Hepatocyte (in vitro differentiated cells): ENCODE measurements at places on chromosomes 4 and X. TPM values are rescaled to one million over a fixed set of nuclear protein-coding genes. Genes with fewer than 3 reads are reported as not detected.
A peak's percentile ranks its signal among the peaks of the same experiment; 100 is the strongest.

DNA sequence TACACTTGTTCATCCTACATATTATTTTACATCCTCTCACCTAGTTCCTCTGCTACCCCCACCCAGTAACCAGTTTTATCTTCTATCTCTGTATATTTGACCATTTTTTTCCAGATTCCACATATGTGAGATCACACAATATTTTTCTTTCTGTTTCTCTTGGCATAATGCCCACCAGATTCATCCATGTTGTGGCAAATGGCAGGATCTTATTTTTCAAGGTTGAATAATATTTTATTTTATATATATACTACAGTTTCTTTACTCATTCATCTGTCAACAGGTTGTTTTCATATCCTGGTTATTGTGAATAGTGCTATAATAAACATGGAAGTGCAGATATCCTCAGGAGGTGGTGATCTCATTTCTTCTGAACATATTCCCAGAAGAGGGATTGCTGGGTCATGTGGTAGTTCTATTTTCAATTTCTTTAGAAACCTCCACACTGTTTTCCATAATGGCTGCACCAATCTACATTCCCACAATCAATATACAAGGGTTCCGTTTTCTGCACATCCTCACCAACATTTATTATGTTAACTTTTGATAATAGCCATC, 48.2 kb downstream of the THAP9 start:
- no peak for DNase-seq
- no peaks in the 10 kb centered on the region for H3K4me1 ChIP-seq
- H3K27me3 ChIP-seq, result no peaks in the 10 kb centered on the region
- H3K27ac ChIP-seq, result no peak overlapping the region
- H3K4me3 ChIP-seq, result no peak overlapping the region

DNA sequence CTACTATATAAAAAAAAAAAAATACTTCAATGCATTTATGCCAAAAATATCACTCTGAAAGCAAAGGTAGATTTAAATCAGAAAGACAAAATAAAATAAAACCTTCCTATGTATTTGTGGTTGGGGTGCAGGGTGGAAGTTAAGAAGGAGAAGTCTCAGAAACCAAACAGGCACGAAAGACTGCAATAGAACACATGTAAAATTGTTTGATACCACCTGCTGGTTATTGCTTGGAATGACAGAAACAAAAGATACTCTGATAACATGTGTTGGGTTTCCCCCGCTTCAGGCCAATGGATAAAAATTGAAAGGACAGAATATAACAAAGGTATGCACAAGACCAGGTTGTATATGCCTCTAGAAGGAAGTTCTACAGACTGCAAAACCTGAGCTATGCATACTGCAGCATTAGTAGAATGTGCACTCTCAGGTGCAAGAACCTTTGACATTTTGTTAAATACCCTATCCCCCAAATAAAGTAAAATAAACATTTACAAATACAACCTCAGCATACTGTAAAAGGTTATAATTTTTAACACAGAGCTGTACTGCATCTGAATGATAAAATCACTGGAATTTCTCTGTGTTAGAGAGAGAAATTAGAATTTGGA, 118.8 kb downstream of the GABRA2 start:
- no peaks in the 10 kb centered on the region for H3K4me1 ChIP-seq
- no peak overlapping the region for H3K27ac ChIP-seq
- H3K4me3 ChIP-seq, result no peak overlapping the region

The RHOXF1 gene
- 0.35 TPM in 1 of 2 replicates, not detected in the other for polyA plus RNA-seq

The RBM47 gene
- polyA plus RNA-seq, result 44.9 and 49.8 TPM in 2 replicates

- no peaks in the 10 kb centered on the region for H3K36me3 ChIP-seq
- peak overlapping the region; percentile 85 for H3K4me3 ChIP-seq
- no peaks in the 10 kb centered on the region for H3K27me3 ChIP-seq
- peaks cover 14% of the 10 kb centered on the region for H3K4me1 ChIP-seq
These were observed 19.1 kb upstream of the S100P start for GRCh38 chr4:6674500-6675149.

- H3K4me3 ChIP-seq, result no peak overlapping the region
- no peaks in the 10 kb centered on the region for H3K27me3 ChIP-seq
- H3K4me1 ChIP-seq, result peaks cover 15% of the 10 kb centered on the region
- no peaks in the 10 kb centered on the region for H3K36me3 ChIP-seq
- no peak for DNase-seq
These were observed 32.9 kb upstream of the PDGFC start for GRCh38 chr4:157004279-157005161.

- H3K4me1 ChIP-seq, result peaks cover 5% of the 10 kb centered on the region
- H3K36me3 ChIP-seq, result no peaks in the 10 kb centered on the region
- H3K27ac ChIP-seq, result no peak overlapping the region
- no peaks in the 10 kb centered on the region for H3K27me3 ChIP-seq
- H3K4me3 ChIP-seq, result no peak overlapping the region
- DNase-seq, result no peak
These were observed 5.8 kb downstream of the VMA21 start for GRCh38 chrX:151402719-151403390.

The COMMD8 gene
- polyA plus RNA-seq, result 32.8 and 33.0 TPM in 2 replicates

The NLRP2B gene
- polyA plus RNA-seq, result 0.06 TPM in 1 of 2 replicates, not detected in the other

DNA sequence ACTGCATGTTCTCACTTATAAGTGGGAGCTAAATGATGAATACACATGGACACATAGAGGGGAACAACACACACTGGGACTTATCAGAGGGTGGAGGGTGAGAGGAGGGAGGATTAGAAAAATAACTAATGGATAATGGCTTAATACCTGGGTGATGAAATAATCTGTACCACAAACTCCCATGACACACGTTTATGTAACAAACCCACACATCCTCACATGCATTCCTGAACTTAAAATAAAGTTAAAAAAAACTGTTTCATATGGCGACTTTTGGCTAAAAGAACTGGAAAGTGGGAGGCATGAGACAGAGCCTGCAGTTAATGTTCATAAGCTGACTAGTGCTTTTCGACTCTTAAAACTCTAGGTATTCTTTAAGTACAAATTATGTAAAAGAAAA, 98.9 kb upstream of the NPFFR2 start:
- no peak overlapping the region for H3K4me3 ChIP-seq
- H3K27me3 ChIP-seq, result no peaks in the 10 kb centered on the region
- no peak overlapping the region for H3K27ac ChIP-seq
- no peaks in the 10 kb centered on the region for H3K36me3 ChIP-seq

DNA sequence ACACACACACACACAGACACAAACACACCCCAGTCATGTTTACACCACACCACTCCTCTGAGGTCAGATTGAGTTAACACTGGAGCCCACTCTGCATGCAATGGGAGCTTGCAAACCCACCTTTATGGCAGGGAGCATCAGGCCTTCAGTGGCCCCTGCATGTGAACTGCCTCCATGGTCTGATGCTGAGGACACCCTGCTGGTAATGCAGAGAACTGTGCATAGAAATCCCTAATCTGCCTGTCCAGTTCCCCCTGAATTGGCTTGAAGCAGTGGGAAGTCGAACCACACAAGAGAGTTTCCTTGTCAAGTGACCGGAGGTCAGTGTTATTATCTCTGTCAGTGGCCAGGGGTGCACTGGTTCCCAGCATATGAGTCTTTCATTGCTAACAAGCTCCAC, 59.8 kb downstream of the ANOS1 start:
- H3K27ac ChIP-seq, result no peak overlapping the region
- no peak overlapping the region for H3K4me3 ChIP-seq
- no peak for DNase-seq
- no peaks in the 10 kb centered on the region for H3K4me1 ChIP-seq

The TCP11X2 gene
- polyA plus RNA-seq, result 0.12 and 0.39 TPM in 2 replicates

The SCRG1 gene
- polyA plus RNA-seq, result 5.1 and 6.1 TPM in 2 replicates

- no peaks in the 10 kb centered on the region for H3K27me3 ChIP-seq
- no peak overlapping the region for H3K27ac ChIP-seq
- H3K4me3 ChIP-seq, result no peak overlapping the region
- H3K4me1 ChIP-seq, result no peaks in the 10 kb centered on the region
- H3K36me3 ChIP-seq, result no peaks in the 10 kb centered on the region
- DNase-seq, result no peak
These were observed 1848.5 kb upstream of the TENM3 start for GRCh38 chr4:180394730-180395129.

The TMPRSS11A gene
- polyA plus RNA-seq, result 0.07 TPM in 1 of 2 replicates, not detected in the other

DNA sequence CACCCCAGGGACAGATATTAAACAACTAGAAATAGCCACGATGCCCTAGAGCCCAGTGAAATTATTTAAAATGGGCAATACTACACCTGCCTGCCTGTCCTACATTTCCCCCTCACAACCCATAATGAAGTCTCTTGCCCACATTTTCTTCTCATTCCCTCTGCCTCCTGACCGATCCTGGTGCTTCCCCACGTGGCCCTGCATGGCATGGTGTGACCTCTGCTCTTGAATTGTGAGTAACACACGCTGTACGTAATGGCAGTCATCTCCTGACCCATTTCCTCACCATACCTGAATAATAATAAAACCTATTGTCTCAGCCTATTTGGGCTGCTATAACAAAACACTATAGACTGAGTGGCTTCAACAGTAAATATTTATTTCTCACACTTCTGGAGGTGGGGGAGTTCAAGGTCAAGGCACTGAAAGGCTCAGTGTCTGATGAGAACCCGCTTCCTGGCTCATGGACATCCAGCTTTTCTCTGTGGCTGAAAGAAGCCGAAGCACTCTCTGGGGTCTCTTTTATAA, 77.0 kb upstream of the ENPP6 start:
- no peak for DNase-seq
- no peak overlapping the region for H3K4me3 ChIP-seq
- H3K27me3 ChIP-seq, result no peaks in the 10 kb centered on the region
- H3K4me1 ChIP-seq, result peaks cover 3% of the 10 kb centered on the region
- no peaks in the 10 kb centered on the region for H3K36me3 ChIP-seq
- H3K27ac ChIP-seq, result no peak overlapping the region

The GPR119 gene
- 0.39 and 0.51 TPM in 2 replicates for polyA plus RNA-seq

DNA sequence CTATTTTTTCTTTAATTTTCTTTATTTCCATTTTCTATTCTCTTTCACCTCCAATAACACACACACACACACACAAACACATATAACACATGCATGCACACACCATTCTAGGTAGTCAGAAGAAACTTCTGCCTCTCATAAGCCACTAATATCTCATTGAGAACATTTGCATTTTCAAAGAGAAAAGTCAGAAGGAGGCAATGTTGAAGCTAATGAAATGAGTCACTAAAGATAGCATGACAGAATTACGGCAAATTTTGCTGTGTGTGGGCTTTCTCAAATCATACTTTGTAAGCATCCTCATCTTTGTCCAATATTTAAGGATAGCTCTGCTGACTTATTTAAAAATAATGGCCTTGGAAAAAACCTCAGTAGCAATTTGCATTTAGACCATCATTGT, 291.3 kb downstream of the GUCY2F start:
- H3K27ac ChIP-seq, result no peak overlapping the region
- no peaks in the 10 kb centered on the region for H3K27me3 ChIP-seq
- no peaks in the 10 kb centered on the region for H3K36me3 ChIP-seq

The RTL9 gene
- 0.65 and 1.3 TPM in 2 replicates for polyA plus RNA-seq

The NDNF gene
- 13.6 and 19.5 TPM in 2 replicates for polyA plus RNA-seq

The BGN gene
- polyA plus RNA-seq, result 27.5 and 35.8 TPM in 2 replicates

DNA sequence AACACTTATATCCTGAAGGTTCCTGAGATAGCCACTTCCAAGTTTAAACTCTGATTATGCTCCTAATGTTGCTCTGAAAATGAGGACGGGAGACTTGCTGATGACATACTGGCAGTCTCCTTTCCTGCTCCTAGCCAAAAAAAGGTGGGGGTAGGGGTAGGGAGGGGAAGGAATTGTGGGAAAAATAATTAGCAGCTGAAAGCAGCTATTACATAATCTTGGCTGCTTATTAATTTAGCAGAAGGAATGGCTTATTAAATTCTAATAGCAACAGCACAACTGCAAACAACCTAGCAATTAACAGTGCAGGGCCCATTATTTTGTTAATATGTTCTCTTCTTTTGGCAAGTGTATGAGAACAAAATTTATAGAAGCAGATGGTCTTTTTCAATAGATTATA, 2.0 kb upstream of the AP1S2 start:
- DNase-seq, result no peak
- H3K27ac ChIP-seq, result no peak overlapping the region
- H3K4me1 ChIP-seq, result peaks cover 6% of the 10 kb centered on the region

The MAGEA10 gene
- polyA plus RNA-seq, result not detected in 2 replicates

GRCh38 chr4:2907226-2907625, 56.0 kb downstream of the NOP14 start:
- no peak overlapping the region for H3K27ac ChIP-seq
- no peaks in the 10 kb centered on the region for H3K27me3 ChIP-seq
- DNase-seq, result no peak
- peaks cover 3% of the 10 kb centered on the region for H3K4me1 ChIP-seq

- no peak overlapping the region for H3K27ac ChIP-seq
- H3K4me1 ChIP-seq, result no peaks in the 10 kb centered on the region
- no peak for DNase-seq
- no peak overlapping the region for H3K4me3 ChIP-seq
These were observed 20.9 kb upstream of the NDNF start for GRCh38 chr4:121093261-121093660.

The MXRA5 gene
- 8.9 and 11.3 TPM in 2 replicates for polyA plus RNA-seq

DNA sequence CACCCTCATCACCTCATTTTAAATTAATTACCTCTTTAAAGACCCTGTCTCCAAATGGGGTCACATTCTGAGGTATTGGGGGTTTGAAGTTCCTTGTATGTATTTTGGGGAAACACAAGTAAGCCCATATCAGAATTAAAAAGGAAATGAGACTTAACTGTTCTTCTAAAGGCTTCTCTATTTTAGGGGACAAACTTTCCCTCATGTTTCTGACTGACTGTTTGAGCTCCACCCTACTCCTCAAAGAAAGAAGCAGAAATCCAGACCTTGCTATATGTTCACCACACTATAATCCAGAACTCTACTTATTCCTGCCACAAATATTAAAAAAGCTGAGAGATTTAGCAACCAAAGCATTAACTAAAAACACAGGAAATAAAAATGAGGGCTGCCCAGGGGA, 258.8 kb downstream of the ARHGAP24 start:
- H3K27me3 ChIP-seq, result no peaks in the 10 kb centered on the region
- DNase-seq, result no peak
- no peak overlapping the region for H3K27ac ChIP-seq
- H3K4me3 ChIP-seq, result no peak overlapping the region
- no peaks in the 10 kb centered on the region for H3K4me1 ChIP-seq

GRCh38 chrX:16979226-16979625, 32.8 kb downstream of the REPS2 start:
- H3K27me3 ChIP-seq, result no peaks in the 10 kb centered on the region
- no peaks in the 10 kb centered on the region for H3K36me3 ChIP-seq
- H3K4me1 ChIP-seq, result no peaks in the 10 kb centered on the region
- H3K4me3 ChIP-seq, result no peak overlapping the region
